ENCODE measurements at places on chromosomes 4 and X. TPM values are rescaled to one million over a fixed set of nuclear protein-coding genes. Genes with fewer than 3 reads are reported as not detected.

The ARMCX2 gene
- 3.4 TPM for total RNA-seq

The SMIM31 gene
- total RNA-seq = not detected

The PRR32 gene
- not detected for total RNA-seq

The SOWAHB gene
- 9.6 TPM for total RNA-seq

The GPR119 gene
- not detected for total RNA-seq

The MGAT4D gene
- not detected for total RNA-seq

The NXF2 gene
- not detected for total RNA-seq

The LAP3 gene
- total RNA-seq = 32.9 TPM

The MAGEA2 gene
- not detected for total RNA-seq

The MSN gene
- 139 TPM for total RNA-seq

The NUDT10 gene
- not detected for total RNA-seq
